ENCODE measurements at places on chromosomes 11 and 22.

GRCh38 chr11:107565219-107565937, at the start of gene ALKBH8:
Gene ALKBH8 (minus strand): TSS chr11:107565735. CDS start chr11:107560893, 4,842 bp downstream.
- DNase-seq = peak; percentile 85

DNA sequence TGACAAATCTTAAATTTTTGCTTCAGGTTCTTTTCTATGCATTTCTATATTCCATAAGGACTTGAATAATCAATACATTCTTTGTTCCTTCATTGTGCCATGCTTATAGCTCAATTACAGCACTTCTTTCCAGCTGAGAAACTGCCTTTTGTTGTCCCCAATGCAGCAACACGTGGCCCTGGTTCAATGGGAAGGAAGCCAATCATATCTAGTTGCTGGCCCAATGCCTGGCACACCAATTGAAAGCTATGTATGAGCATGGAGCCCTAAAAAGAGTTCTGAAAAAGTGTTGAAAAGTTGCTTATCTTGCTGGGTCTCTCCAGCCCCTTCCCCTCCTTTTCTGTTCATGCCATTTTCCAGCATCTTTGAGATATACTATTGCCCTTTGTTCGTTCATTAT, 448.0 kb upstream of the FAT3 start:
- no peak for DNase-seq

- no peak for DNase-seq
Measured at GRCh38 chr11:23079382-23079813, 219.1 kb upstream of the CCDC179 start.

DNA sequence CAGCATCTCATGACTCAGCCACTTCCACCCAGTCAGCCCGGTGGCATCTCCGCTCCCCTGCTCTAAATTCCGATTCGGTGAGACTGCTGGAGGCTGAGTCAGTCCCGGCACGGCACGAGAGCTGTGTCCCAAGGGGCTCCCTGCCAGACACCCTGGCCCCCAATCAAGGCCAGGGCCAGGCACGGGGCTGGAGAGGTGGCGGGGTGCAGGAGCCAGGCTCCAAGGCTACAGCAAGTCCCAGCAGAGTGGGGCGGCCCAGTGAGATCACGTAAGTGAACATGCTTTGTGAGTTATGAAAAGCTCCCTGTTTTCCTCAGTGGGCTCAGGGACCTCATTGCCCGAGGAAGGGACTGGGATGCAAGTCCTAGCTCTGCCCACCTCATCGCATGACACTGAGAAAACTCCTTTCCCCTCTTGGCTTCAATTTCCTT, 3.0 kb downstream of the C11orf68 start:
- no peak for DNase-seq

- no peak for DNase-seq
Measured at GRCh38 chr22:27507111-27507611, 294.4 kb downstream of the MN1 start.

- DNase-seq = no peak
Measured at GRCh38 chr22:17638182-17638431, 450 bp upstream of the BCL2L13 start.

All from ecto neural progenitor cell (in vitro differentiated cells).